HAP-1 (cell line): ENCODE measurements at places on chromosomes 16 and 17.

- DNase-seq: no peak
Observed at GRCh38 chr16:13042291-13042685, 140.9 kb downstream of the SHISA9 start.

DNA sequence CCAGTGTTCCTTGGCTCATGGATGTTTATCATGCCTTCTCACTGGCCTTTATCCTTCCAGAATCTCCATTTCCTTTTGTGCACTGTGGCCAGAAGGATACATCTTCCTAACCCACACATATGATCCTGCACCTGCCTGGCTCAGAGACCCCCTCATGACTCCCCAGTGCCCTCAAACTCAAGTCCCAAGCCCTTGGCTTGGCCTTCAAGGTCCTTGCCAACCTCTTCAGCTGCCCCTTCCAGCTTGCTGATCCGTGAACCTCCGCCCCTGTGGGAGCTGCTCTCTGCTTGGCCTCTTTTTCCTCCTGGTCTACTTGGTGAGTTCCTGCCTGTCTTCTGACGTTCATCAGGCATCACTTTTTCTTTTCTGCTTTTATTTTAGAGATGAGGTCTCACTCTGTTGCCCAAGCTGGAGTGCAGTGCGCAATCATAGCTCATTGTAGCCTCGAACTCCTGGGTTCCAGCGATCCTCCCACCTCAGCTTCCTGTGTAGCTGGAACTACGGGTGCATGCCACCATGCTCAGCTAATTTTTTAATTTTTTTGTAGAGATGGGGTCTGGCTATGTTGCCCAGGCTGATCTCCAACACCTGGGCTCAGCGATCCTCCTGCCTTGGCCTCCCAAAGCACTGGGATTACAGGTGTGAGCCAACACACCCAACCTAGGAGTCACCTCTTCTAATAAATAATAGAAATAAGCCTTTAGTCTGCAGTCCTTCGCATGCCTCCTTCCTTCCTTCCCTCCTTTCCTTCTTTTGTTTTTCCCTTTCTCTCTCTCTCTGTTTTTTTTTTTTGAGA, 2.5 kb upstream of the PYCARD start:
- DNase-seq: no peak

- peak; percentile 47 for DNase-seq
Observed at GRCh38 chr17:75876190-75876937, 2.0 kb downstream of the TRIM47 start.

DNA sequence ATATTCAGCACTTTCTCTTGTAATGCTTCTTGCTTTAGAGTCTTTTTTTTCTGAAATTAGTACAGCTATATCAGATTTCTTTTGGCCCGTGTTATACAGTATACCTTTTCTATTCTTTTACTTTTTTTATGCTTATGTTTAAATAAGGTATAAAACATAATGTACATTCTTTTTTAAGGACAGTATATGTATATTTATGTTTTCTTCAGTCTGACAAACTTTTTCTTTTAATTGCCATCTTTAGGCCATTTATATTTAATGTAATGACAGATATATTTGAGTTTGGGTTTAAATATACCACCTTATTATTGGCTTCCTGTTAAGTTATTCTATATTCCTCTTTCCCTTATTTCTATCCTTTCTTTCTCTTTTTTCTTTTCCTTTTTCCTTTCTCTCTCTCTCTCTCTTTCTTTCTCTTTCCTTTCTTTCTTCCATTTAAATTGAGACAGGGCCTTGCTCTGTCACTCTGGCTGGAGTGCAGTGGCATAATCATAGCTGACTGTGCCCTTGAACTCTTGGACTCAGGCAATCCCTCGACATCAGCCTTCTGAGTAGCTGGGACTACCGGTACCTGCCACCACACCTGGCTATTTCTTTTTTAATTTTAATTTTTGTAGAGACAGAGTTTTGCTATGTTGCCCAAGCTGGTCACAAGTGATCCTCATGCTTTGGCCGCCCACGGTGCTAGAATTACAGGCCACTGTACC, 61.7 kb downstream of the WWOX start:
- DNase-seq: no peak

DNA sequence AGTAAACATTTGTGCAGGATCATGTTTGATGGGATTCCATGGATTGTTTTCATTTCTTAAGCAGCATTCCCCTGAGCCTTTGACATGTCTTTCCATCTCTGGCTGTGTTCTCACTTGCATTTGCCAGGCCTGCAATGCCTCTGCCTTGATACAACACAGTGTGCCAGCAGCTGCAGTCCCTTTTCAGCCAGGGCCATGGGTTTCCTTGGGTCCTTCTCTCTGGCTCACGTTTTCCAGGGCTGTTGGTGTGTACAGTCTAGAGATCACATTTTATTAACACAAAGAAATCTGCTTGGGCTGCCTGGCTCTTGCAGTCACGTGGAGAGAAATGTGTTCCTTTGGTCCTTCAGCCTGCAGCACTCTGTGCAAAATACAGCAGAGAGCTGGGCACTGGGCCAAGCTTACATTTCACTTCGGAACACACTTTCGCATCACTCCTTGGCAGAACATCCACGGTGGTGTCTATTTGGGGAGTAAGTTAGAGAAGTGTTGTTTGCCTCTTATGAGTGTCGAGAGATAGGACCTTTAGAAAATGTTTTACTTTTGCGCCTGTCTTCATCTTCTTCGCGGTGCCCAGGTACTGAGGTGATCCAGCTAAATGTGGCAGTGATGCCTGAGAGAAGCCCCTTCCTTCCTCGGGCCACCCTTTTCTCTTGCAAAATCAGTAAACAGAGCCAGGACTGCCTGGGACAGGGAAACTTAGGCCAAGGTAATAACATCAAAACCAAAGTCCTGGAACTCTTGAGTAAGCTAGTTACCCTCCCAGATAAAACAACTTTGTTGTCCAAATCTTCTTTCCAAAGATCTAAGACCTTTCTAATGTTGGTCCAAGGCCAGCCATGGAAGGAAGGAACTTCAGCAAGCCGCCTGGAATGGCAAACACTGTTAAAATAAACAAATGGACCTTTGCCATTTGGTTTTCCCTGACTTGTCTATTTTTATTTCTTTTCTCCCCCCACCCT, 20.9 kb downstream of the HLF start:
- no peak for DNase-seq

- no peak for DNase-seq
Observed at GRCh38 chr17:27376637-27377547, 79.4 kb upstream of the KSR1 start.

GRCh38 chr17:51769231-51769630, 389.3 kb downstream of the CA10 start:
- no peak for DNase-seq

DNA sequence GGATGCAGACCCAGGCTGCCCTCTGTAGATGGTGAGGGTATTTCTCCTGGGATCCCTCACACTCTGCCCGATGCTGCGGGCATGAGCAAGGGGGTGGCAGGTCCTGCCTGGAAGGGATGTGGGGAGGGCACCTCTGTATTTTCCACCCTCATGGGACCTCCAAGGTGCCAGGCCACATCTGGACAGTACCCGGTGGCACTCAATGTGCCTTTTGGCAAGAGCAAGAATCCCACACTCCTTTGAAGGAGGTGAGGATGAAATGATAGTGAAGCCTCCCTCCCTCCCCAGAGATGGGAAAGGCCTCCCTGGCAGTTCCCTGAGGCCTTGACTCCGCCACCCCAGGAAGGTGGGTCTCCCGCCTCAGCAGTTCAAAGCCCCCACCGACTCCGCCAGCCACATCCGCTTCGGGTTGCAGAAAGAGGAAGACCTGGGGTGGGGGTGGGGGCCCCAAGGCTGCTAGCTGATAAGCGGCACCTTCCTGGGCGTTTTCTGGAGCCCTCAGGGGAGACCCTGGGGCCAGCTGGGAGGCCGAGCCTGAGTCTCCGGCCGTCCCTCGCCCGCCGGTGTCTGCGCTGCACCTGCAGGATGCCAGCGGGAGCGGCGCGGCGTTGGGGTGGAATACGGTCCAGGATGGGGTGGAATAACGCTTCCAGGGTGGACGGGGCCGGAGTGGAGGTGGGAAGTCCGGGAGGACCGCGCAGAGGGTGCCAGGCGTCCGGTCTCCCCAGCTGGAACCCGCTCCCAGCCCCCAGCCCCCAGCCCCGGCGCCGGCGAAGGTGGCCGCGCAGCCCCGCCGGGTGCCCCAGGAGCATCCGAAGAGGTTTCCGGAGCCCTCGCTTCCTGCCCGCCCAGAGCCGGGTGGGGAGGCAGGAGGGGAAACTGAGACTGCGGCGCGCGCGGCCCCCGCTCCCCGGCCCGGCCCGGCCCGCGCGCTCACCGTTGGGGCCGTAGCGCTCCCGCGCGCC, 718 bp downstream of the ATP2A3 start:
- peak; percentile 47 for DNase-seq

DNA sequence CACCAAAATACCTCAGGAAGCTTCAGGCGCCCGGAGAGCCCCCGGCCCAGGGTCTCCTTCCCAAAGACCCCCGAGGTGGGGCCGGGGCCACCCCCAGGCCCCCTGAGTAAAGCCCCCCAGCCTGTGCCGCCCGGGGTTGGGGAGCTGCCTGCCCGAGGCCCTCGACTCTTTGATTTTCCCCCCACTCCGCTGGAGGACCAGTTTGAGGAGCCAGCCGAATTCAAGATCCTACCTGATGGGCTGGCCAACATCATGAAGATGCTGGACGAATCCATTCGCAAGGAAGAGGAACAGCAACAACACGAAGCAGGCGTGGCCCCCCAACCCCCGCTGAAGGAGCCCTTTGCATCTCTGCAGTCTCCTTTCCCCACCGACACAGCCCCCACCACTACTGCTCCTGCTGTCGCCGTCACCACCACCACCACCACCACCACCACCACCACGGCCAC, 6.7 kb upstream of the TMEM88 start:
- DNase-seq: no peak

DNA sequence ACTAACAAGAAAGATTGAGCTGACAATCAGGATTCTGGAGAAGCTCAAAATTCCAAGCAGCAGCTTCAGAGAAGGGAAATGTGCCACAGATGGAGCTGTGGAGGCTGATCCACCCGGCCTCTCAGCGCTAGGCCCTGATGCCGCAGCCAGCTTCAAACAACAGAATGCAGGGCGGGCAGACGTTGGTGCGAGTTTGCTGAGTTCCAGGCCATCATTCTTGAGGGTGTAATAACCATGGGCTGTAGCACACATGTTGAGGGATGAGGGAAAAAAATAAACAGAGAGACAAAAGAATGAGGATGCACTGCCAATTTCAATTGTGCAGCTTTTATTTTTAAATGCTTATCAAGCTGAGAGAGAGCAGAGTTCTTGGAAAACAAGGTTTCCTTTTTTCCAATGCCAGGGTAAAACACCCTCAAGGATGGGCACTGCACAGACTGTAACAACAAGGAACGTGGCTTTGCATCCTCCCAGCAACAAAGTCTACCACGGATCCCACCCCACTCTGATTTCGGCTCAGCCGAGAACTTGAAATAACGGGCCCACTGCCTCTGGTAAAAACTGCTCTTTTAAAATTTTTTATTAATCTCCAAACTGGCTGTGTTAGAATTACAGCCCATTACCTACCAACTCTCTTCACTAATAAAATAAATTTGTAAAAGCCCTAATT, 90.2 kb downstream of the SMG6 start:
- DNase-seq: no peak

- peak; percentile 51 for DNase-seq
Observed at GRCh38 chr17:82534401-82534812, 14.9 kb downstream of the FOXK2 start.

- no peak for DNase-seq
Observed at GRCh38 chr17:77628035-77628434, 330.5 kb upstream of the TNRC6C start.

DNA sequence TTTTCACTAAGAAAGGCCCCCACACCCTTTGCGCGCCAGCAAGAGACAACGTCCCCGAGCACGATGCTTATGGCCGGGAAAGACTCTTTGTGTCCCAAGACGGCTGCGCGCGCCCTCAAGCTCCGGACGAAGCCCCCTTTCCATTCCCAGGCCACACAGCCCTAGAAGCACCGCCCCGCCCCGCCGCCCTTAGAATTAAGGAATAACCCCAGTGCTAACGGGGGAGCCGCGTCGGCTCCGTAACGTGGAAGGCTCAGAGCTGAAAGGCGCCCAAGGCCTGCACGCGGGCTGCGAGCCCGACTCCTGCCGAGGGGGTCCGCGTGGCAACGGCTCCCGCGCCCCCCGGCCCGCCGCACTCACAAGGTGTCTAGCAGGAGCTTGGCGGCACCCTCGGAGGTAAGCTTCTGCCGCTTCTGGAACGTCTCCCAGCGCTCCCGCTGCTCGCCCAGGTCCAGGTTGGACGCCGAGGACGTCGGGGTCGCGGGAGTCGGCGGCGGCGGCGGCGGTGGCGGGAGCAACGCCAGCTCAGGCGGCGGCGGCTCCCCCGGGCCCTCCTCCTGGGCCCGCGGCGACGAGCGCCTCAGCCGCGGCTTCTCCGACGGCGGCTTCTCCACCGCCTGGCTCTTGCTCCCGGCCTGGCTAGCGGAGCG, 477 bp downstream of the CENPV start:
- peak; percentile 79 for DNase-seq

- DNase-seq: no peak
Observed at GRCh38 chr16:81987706-81988105, 23.6 kb downstream of the SDR42E1 start.

DNA sequence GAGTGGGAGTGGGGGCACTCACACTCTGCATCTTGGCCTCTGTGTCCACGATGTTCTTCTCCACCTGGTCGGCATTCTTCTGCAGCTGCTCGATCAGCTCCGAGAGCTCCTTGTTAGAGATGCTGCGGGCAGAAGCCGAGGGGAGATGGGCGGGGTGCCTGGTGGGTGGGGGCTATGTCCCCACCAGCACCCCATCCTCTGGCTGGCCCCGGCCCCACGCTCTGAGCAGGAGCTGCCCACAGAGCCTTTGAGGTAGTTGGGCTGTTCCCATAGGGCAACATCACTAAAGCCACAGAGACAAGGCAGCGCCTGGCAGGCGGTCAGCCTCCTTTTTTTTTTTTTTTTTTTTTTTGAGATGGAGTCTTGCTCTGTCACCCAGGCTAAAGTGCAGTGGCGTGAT, 26.1 kb downstream of the PPL start:
- no peak for DNase-seq

DNA sequence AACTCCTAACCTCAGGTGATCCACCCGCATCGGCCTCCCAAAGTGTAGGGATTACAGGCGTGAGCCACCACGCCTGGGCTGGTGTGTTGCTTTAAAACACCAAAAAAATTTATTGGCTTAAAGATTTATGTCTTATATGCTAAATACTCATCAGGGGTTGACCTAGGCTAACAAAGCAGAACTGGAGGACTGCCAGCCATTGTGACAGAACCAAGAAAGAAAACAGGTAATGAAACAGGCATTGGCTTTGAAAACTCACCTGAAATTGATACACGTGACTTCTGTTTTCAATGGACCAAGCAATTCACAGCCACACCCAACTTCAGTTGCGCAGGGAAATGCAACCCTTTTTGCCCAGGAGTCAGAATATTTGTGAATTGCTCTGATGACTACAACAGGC, 4.9 kb upstream of the PHAF1 start:
- DNase-seq: no peak

DNA sequence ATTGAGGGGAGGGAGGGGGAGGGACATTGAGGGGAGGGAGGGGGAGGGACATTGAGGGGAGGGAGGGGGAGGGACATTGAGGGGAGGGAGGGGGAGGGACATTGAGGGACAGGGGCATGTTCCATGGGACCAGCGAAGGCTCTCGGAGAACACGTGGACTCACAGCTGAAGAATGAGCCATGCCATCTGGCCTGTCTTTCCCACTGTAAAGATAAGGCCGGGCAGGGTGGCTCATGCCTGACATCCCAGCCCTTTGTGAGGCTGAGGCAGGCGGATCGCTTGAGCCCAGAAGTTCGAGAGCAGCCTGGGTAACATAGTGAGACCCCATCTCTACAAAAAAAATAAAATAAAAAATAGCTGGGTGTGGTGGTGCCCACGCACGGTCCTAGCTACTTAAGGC, 32.5 kb downstream of the RPH3AL start:
- DNase-seq: no peak
